ENCODE measurements at places on chromosomes 11 and 22.
A peak's percentile ranks its signal among the peaks of the same experiment; 100 is the strongest.

GRCh38 chr11:28505232-28505631, 397.0 kb downstream of the METTL15 start:
- no peak for DNase-seq

GRCh38 chr22:36405671-36406538, 18.1 kb upstream of the MYH9 start:
- no peak for DNase-seq

GRCh38 chr11:104907521-104908185, 9.4 kb upstream of the CASP12 start:
- DNase-seq, result no peak

DNA sequence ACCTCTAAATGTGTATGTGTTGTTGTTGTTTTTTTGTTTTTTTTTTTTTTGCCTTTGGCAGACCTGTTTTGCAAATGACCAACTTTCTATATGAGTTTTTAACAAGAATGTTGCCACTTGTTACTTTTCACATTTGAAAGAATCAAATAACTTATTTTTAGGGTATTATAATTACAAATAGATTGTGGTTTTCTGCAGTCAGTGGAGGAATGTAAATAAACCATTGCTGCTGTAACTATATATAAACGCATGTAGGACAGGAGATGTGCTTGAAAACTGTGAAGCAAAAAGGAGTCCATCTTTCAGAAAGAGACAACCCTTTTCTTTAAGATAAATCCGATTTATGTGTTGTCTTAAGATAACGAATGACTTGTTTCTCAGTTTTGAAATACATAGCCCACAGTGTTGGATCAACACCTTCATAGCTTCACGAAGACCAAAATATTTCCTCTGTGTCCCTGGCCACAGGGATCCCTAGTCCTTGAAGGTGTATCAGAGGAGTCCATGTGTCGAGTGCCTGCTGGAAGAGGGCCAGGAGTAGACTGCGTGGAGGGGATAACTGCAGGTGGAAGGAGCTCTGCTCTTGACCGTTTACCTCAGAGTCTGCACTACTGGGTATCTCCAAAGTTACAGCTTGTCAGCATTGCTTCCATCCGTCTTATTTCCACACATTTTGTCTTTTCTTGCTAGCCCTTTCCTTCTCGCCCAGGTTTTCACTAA, 24.7 kb downstream of the TNRC6B start:
- DNase-seq, result no peak

- no peak for DNase-seq
These were observed 24.0 kb downstream of the PANX1 start for GRCh38 chr11:94152678-94153065.

GRCh38 chr22:41798736-41799135, 1.7 kb upstream of the CCDC134 start:
- no peak for DNase-seq

- DNase-seq, result no peak
These were observed 4.0 kb downstream of the ST14 start for GRCh38 chr11:130163346-130164220.

DNA sequence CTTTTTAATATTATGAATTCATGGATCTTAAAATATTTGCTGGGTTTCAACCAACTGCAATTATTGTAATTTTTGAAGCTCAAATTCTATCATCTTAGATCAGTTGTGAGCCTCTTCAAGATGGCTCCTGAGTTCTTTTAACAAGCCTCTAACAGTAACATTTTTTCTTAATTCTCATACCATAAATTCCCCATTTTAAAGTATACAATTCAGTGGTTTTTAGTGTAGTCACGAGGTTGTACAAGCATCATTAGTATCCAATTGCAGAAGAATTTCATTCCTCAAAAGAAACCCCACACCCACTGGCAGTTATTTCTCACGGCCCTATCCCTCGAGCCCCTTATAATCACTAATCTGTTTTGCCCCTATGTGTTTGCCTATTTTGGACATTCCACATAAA, 270.8 kb downstream of the SBF2 start:
- no peak for DNase-seq

DNA sequence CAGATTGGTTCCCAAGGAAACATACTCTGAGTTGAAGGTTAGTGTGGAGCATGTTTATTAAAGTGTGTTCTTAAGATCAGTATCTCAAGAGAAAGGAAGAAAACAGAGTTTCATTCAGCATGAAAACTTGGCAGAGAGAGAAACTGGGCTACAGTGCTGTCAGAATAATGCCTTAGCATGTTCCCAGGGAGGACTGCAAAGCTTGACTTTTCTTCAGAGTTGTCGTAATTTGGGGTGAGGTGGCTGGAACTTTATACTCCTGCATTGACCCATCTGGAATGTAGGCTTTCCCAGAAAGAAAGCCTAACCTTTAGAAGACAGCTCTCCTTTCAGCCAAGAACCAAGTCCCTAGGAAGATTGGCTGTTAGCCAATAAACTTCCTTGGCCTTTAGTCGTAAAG, 190.8 kb upstream of the CNTN5 start:
- DNase-seq, result no peak

DNA sequence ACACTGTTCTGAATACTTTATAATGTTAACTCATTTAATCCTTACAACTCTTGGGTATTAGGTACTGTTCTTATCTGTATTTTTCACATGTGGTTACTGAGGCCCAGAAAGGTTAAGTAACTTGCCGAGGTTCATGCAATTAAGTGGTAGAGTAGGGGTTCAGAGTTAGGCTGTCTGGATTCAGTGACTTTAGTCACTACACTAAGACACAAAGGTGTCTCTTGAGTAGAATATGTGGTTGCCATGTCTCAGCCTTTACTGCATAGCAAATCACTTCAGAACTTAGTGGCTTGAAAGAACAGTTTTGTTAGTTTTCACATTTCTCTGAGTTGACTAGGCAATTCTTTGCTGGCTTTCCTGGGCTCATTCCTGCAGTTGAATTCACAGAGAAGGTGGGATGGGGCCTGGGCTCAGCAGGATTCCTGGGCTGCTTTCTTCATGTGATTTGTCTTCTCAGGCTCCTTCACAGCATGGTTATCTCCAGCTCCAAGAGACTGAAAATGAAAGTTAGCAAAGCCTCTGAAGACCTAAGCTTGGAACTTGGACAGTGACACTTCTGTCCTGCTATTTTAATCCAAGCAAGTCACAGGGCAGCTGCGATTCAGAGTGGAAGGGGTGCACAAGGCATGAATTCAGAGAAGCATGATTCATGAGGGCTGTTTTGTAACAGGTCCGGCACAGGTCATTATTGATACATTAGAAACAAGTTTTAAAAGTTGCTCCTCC, 68.3 kb downstream of the SPECC1L start:
- DNase-seq, result no peak

DNA sequence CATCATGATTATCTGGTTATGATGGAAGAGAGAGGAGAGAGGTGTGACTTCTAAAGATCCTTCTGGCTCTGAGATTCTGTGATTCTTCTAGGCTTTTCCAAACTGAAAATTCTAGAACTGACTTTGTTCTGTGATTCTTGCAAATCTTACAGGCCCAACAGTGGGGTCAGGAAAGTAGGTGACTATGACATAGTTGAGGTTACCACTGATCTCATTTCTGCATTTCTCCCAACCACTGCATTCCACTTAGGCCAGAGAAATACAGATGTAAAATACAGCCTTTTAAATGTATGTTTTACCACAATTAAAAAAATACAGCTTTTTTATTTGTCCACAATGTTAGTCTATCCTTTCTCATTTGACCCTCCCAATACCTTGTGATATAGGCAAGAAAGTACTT, 83.7 kb downstream of the STIM1 start:
- DNase-seq, result no peak

DNA sequence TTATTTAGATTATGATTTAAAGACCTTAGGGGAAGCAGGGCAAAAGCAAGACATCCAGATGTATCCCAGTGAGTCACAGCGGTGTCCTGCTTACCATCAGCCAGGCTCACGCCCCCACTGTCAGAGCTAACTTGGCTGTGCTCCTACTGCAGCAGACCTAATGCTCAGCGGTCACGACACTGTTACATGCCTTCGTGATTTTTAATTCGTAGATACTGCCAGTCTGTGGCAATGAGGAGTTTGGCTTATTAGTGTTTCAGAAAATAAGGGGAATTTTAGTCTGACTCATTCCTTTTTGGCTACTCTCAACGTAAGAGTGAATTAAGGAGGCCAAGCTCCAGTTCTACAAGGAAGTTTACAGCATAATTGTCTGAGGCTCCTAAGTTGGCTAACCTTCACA, 22.7 kb downstream of the EFCAB6 start:
- no peak for DNase-seq

DNA sequence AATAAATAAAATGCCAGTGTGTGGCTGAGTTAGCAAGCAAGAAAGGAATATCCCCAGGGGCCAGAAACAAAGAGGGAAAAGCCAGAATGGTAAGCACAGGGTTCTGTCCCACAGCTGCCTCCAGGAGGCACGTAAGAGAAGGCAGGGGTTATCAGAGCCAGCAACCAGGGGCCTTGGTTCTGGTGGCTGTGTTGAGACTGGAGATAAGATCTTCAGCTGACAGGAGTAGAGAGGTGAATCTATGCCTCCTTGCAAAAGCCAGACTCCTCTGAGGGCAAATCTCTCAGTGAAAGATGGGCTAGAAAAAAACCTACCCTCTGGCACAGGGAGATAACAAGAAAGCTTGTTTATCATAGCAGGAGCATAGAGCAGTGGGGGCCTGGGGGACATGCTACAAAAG, 29.8 kb upstream of the NFAM1 start:
- DNase-seq, result no peak

DNA sequence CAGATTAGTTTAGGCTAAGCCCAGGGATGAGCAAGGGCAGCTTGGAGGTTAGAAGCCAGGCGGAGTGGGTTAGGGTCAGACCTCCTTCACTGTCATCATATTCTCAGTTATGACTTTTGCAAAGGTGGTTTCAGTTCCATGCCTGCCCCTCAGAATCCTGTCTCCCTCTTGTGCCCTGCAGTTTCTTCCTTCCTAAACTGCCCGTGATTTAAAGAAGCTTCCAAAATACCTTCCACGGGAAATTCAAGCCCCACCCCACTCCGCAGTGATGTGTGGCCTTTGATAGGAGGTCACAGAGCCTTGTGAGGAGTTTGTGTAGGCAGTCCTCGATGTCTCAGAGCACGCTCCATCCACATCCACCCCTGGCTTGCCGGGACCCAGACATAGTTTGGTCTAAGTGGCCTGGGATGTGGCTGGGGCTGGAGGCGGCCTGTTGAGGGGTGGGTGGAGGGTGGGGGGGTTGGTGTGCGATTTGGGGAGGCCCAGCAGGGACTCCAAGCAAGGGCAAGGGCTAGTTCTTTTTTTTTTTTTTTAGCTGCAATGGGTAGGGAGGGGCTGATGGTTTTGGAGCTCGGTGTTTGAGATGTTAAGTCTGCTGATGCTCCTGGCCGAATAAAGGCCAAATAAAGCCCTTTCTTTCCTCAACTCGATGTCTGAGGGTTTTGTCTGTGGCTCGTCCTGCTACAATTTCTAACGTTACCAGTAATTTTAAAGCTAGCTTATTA, 1.6 kb upstream of the IFITM1 start:
- no peak for DNase-seq

GRCh38 chr22:33049119-33049729, 9.0 kb downstream of the SYN3 start:
- DNase-seq, result peak; percentile 41

- no peak for DNase-seq
These were observed 61.9 kb upstream of the MYO18B start for GRCh38 chr22:25680051-25680450.

DNA sequence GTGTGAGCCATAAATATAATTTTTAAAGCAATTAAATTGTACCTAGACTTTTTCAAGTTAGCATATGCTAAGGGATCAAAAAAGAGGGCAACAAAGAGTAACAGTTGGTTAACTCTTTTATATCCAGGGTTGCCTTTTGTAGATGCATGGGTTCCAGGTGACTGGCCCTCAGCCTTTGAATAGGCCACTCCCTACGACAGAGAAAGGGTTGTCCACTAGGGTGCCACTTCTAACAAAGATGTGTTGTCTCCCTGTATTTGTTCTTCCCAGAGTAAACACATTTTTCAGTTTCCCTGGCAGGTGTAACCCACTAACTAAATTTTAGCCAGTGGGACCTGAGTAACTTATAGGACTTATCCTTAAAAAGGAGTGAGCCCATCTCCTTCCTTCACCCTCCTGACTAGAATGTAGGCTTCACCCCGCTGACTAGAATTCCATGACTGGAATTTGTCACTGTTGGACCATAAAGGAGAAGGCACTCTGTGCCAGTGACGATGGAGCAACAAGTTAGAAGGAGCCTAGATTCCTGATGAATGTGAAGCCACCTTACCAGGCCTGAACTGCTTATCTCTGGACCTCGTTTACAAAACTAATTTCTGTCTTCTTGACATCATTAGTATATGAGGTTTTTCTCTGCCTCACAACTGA, 16.6 kb downstream of the TUG1 start:
- DNase-seq, result no peak
